ENCODE measurements at places on chromosomes 3 and 15.
A peak's percentile ranks its signal among the peaks of the same experiment; 100 is the strongest.

DNA sequence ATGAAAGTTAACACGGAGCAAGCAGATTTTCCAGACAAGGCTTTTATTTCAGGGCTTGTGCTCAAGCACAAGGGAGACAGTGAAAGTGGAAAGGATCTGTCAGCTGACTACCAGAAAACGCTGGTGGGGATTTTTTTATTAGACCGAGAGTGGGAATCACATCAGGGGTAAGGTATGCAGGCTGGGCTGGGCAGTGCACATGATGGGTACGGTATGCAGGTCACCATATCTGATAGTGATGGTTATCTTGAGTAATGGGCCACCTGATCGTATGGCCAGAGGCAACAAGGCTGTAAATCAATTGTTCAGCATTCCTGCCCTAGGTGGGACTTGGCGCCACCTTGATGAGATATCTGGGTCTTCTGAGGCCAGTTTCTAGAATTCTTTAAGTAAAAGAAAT is 36.9 kb upstream of the PIAS1 start:
- DNase-seq, result no peak

GRCh38 chr15:57037548-57037947 is 119.1 kb downstream of the TCF12 start:
- no peak for DNase-seq

- DNase-seq, result no peak
Measured at GRCh38 chr3:174697310-174697709, 161.8 kb upstream of the NAALADL2 start.

- peak; percentile 30 for DNase-seq
Measured at GRCh38 chr3:29307295-29307694, 26.4 kb downstream of the RBMS3 start.

DNA sequence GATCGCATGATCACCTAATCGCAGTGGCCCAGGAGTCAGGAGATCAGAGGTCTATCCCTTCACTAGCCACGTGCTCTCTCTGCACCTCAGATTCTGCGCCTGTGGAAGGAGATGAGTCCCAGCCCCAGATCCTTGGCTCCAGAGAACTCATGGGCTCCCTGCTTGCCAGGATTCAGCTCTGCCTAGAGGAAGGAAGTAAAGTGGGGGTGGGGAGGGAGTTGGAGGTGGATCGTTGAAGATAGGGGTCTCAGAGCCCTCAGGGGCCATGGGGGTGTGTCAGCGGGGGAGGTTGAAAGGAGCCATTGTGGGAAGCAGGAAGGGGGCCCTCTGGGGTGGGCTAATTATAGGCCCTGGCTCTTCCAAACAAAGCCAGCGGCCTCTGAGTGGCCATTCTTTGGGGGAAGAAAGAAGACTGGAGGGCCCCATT is 11.3 kb upstream of the STRA6 start:
- DNase-seq, result no peak

DNA sequence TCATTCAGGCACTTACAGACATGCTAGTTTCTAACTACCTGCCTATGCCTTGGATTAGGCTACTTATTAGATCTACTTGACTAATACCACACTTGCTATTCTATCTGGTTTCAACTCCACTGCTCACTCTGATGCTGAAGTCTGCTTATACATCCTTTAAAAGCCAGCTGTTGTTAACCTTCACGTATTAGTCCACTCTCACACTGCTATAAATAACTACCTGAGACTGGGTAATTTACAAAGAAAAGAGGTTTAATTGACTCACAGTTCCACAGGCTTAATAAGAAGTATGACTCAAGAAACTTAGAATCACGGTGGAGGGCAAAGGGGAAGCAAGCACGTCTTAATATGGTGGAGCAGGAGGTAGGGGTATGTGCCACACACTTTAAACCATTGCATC is 47.7 kb upstream of the ANKRD28 start:
- no peak for DNase-seq

DNA sequence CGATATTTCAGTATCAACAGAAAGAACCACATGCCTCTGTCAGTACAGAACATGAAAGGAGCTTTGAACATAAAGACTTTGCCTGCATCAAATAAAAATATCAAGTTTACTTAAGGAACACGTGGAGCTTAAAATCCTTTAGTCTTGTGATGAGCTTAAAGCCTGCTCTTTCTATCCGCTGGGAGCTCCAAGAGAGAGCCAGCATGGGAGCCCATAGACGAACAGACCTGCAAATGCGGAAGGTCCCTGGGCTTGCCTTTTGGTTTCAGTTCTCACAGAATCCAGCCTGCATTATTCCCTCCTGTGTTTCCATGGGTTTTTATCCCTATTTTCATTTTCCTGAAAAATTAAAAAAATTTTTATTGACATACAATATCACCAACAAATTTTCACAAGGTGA is 530.6 kb upstream of the RGMA start:
- no peak for DNase-seq

DNA sequence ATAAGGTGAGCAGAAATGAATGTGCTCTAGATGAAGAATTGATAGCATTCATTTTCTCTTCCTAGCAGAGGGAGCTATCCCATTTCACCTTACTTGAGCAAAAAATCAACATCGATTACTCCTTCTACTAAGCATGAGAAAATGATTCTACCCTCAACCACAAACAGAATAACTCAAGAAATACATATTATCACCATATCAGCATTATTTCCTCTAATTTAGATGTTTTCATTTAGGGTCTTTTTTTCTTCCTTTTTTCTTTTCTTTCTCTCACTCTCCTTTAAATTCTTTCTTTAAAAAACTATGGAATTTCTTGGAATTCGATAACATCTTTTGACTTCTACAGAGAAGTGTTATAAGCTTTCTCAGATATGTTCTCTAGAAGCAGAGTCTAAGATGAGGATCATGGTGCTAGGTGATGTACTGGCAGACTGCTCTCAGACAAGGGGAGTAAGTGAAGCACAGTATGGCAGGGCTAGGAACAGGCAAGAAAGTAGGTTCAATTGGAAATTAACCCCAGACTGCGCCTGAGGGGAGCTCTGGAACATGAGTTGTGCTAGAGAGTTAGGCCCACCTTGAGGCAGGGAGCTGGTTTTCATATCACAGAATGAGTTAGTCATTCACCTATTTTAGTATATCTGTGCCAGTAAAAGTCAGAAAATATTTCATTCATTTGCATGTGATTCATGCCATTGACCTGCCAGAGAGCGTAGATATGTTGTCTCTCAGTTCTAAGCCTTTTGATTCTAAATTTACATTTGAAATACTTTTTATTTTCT is 279.2 kb upstream of the KCNH8 start:
- DNase-seq, result no peak

GRCh38 chr3:89107461-89108290 is at the start of gene EPHA3:
Gene EPHA3 (plus strand): TSS chr3:89107621. CDS start chr3:89107749, 128 bp downstream.
- peak; percentile 82 for DNase-seq

GRCh38 chr3:124771083-124771445 is 40.8 kb downstream of the UMPS start:
- no peak for DNase-seq

GRCh38 chr3:193396451-193397244 is 18.1 kb upstream of the ATP13A5 start:
- peak; percentile 1 for DNase-seq

DNA sequence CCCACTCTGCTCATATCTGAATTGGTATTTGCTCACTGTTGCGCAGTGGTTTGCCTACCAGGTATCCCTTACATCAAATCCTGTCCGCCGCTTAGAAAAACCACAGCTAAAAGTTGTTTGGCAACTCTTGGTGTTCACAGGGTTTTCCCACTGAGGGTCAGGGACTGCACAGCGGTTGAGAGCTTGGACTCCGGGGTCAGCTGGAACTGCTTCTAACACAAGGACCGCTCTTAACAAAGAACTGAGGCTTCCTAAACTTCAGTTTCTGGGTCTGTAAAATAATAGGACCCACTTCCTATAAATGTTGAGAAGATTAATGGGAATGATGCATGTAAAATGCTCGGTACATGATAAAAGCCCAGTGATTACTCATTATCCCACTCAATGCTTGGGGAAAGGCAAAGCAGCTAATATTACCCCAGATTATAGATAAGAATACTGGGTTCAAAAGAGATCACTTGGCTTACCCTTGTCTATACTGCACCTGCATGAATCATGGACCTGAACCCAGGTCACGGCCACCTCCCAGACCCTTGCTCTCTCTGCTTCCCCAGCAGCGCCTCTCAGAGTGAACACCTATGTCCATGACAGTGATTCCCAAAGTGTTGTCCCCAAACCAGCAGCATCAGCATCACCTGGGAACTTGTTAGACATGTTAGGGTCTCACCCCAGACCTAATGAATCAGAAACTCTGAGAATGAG is 36.1 kb downstream of the LIPC start:
- peak; percentile 85 for DNase-seq

All from amniotic epithelial cell (primary cell).